ENCODE measurements at places on chromosomes 16 and 17.
A peak's percentile ranks its signal among the peaks of the same experiment; 100 is the strongest.

DNA sequence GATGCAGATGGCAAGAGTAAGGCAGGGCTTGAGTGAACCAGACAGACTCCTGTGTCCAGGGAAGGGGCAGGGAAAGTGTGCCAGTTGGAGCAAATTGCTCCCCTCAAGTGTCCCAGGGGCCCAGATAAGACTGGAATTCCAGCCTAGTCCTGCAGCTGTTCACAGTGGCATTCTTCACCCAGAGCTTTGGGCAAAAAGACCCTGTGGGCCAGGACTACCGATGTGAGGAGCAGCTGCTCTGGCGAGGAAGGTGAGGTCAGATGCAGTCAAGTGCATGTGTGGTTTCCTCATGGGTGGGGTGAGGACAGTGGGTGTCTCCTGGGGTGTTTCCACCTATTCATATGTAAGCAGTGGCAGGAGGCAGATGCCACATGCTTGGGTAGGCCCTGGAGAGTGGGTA lies 14.3 kb downstream of the NEUROD2 start:
- no peak for DNase-seq

DNA sequence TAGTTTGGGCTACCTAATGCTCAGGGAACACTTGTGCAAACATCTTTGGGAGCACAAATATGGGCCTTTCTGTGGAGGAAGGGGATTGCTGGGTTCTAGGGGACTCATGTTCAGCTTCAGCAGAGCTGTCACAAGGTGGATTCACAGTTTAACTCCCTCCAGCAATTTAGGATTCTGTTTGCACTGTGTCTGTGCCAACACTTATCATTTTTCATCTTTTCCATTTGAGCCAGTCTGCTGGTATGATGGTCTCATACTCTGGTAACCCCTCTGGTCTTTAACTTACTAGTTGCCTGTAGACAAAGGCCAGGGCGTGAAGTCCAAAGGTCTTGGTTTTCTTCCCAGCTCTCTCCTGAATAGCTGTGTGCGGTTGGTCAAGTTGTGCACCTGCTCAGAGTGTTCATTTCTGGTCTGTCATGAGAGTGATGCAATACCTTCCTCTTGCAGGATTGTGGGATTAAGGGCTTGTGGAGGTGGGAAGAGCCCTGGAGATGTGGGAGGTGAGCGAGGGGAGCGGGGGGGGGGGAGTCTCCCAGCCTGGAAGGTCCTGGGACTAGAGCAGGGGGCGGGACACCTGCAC lies 152.6 kb downstream of the CMIP start:
- no peak for DNase-seq

- no peak for DNase-seq
Observed at GRCh38 chr17:77235370-77235941, 94.7 kb downstream of the SEC14L1 start.

- no peak for DNase-seq
Observed at GRCh38 chr17:2151358-2152033, 96.6 kb downstream of the HIC1 start.

DNA sequence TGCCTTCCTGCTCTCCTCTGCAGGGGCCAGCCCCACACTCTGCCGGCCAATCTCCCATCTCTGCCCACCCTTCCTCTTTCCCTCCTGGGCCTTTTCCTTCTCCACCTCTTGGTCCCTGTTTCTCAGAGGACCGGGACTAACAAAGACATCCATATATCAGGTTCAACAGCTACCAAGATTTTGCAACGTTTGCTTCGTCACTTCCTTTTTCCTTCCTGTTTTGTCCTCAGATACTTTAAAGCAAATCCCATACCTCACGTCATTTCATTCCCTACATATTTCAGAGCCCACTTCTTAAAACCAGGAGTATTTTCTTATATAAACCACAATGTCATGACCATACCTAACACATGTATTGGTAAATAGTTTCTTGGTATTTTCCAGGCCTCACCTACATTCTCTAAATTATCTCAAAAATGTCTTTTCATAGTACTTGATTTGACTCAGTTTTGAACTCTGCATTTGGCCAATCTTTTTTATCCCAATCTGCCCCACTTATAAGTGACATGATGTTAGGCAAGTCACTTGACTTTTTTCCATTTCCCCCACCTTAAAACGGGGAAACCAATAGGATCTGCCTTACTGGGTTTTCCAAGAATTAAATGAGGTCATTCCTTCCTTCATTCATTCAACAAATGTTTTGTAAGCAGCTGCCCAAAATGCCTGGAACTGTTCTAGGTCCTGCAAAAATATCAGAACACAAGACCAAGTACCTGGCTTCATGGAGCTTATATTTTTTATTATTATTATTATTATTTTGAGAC lies 7.2 kb upstream of the USP10 start:
- DNase-seq: no peak

GRCh38 chr17:77734371-77735080 lies 224.0 kb upstream of the TNRC6C start:
- DNase-seq: peak; percentile 25

GRCh38 chr17:29628644-29629043 lies 5.9 kb upstream of the CORO6 start:
- no peak for DNase-seq

GRCh38 chr16:82651921-82652601 lies 25.3 kb downstream of the CDH13 start:
- DNase-seq: no peak

- DNase-seq: no peak
Observed at GRCh38 chr17:1030684-1031532, 34.0 kb downstream of the TIMM22 start.

GRCh38 chr16:89175280-89176146 lies 4.0 kb downstream of the CDH15 start:
- no peak for DNase-seq

- DNase-seq: peak; percentile 87
Observed at GRCh38 chr16:678858-679813, 1.1 kb upstream of the STUB1 start.

GRCh38 chr17:5182597-5183409 lies 8.9 kb downstream of the ZNF594 start:
- no peak for DNase-seq

- DNase-seq: no peak
Observed at GRCh38 chr17:6546069-6546718, 10.2 kb downstream of the PITPNM3 start.

DNA sequence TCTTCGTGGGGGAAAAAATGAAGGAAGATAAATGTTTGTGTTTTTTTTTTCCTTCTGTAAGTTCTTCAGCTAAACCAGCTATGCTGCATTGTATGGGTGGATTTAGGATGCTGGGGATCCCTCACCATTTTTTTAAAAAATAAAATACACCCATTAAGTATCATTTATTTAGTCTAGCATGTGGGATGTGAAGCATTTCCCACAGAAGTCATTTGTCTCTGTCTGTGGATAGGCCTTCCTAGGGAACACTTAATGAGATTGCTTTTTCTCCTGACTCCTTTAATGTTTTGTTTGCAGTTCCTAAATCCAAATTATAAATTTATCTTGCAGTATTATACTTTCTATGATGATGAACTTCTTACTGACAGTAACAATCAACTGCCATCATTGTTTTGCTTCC lies 146.7 kb downstream of the PPM1E start:
- DNase-seq: no peak

GRCh38 chr17:66691644-66692420 lies 143.1 kb upstream of the CACNG5 start:
- peak; percentile 55 for DNase-seq

GRCh38 chr17:35596530-35597233 lies 9.6 kb downstream of the AP2B1 start:
- no peak for DNase-seq

- DNase-seq: no peak
Observed at GRCh38 chr16:24151482-24151939, 104.6 kb upstream of the CACNG3 start.

DNA sequence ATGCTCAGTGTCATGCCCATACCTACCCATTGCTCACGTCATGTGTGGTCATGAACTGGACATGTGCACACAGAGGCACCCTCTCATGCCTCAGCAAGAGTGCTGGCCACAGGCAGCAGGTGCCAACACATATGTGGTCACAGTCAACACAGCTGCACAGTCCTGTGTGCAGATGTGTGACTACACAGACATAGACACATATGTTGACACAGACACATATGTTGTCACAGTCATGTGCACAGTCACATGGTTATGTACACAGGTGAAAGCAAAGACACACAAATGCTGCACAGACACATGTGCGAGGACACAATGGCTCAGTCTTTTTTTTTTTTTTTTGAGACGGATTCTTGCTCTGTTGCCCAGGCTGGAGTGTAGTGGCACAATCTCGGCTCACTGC lies 11.3 kb downstream of the SLC4A1 start:
- no peak for DNase-seq

DNA sequence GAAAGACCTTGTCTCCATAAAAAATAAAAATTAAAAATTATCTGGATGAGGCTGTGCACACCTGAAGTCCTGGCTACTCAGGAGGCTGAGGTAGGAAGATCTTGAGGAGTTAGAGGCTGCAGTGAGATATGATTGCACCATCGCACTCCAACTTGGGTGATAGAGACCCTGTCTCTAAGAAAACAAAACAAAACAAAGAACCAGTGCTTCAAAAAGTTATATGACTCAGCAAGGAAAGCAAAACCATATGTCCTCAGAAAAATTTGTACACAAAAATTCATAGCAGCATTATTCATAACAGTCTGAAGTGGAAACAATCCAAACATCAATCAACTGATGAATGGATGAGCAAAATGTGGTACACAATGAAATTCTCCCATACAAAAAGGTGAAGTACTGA lies 48.9 kb downstream of the SLFN5 start:
- DNase-seq: no peak

DNA sequence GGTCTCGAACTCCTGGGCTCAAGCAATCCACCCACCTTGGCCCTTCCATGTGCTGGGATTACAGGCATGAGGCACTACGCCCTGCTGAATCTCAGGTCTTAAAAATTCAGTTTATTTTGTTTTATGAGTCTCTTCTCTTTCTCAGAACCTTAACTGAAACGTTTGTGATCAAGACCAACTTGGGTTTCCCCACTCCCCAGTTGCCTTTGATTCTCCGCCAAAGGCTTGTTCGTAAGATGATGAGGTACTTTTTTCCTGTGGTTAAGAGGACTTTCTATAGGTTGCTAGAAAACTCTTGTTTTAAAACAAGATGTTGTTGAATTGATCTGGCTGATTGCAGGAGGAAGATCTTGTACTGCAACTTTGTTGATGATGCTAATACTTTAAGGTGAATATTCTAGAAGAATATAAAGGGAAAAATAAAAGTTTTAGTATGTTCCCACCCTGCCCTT lies 11.7 kb downstream of the ABCC1 start:
- no peak for DNase-seq

DNA sequence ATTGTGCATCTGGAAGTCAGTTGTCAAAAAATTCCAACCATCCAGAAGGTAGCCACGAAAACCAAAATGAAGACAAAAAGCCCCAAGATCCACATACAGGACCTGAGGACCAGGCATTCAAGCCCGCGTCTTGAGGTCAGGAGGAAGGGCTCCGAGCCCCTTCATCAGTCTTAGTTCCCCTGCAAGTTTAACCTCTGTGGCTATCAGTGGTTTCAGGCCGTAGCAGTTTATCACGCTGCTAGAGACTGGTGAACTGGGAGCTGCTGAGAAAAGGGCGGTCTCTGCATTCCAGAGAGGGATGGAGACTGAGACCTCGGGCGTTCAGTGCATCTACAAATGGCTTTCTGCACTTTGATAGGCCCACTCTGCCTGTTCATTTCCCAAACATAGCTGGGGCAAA lies 70.6 kb downstream of the IRF8 start:
- no peak for DNase-seq

DNA sequence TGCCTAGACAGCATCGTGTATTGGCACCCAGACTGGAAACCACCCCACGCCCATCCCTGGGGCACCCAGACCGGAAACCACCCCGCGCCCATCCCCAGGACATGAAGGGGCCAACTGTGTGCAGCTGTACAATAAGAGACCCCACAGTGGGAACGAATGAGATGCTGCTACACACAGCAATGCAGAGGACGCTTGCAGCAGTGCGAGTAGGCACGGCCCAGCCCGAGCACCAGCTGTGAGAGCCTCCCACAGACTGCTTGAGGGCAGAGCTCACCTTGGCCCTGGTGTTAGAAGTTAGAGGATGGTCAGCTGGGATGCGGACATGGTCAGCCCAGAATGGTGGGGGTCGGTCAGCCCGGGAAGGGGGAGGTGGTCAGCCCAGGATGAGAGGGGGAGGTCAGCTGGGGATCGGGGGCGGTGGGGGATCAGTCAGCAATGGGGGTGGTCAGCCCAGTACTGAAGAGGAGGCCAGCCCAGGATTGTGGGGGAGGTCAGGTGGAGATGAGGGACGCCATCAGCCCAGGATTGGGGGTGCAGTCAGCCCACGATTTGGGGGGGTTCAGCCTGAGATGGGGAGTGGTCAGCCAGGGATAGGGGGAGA lies 340.0 kb downstream of the C16orf95 start:
- DNase-seq: no peak

- DNase-seq: no peak
Observed at GRCh38 chr16:73347500-73348375, 299.8 kb upstream of the ZFHX3 start.

- no peak for DNase-seq
Observed at GRCh38 chr17:66948061-66948750, 16.3 kb upstream of the CACNG4 start.

- no peak for DNase-seq
Observed at GRCh38 chr16:794091-794822, 5.8 kb downstream of the CHTF18 start.

- no peak for DNase-seq
Observed at GRCh38 chr16:81823111-81823510, 44.0 kb downstream of the PLCG2 start.

GRCh38 chr17:29172589-29172988 lies 7.6 kb downstream of the MYO18A start:
- DNase-seq: no peak

GRCh38 chr16:4404247-4404966 lies 12.0 kb downstream of the CORO7 start:
- no peak for DNase-seq

DNA sequence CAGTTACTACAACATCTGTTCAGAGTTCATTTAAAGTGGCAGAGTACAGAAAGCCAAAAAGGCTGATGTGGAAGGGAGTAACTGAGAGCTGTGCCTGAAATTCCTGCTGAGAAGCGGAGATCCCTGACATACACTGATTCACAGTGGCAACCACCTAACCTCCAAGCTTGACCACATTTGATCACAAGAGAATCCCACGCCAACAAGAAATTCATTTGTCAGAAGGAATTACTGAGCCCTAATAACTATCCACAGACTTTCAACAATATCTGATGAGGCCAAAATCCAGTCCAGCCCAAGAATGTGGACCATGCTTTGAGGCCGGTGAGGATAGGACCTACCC lies 168.5 kb upstream of the RPH3AL start:
- DNase-seq: no peak

GRCh38 chr17:62892870-62893338 lies 73.1 kb upstream of the TANC2 start:
- DNase-seq: no peak
